Effector memory CD8-positive, alpha-beta T cell (primary cell): ENCODE measurements at places on chromosomes 5 and 9.

- DNase-seq, result no peak
Observed at GRCh38 chr5:41279040-41279439, 65.7 kb upstream of the C6 start.

- DNase-seq, result no peak
Observed at GRCh38 chr5:39219437-39219836, at the start of gene FYB1. Gene FYB1 (minus strand): TSS chr5:39219563. CDS start chr5:39202960, 16,603 bp downstream.

- no peak for DNase-seq
Observed at GRCh38 chr5:142740474-142741242, 29.5 kb upstream of the ARHGAP26 start.

- no peak for DNase-seq
Observed at GRCh38 chr5:86716121-86716520, 98.4 kb downstream of the COX7C start.

- DNase-seq, result no peak
Observed at GRCh38 chr9:137956039-137956438, 78.5 kb downstream of the CACNA1B start.

GRCh38 chr9:119810645-119811429 is 441.6 kb upstream of the BRINP1 start:
- no peak for DNase-seq

GRCh38 chr9:73714294-73714693 is 562.6 kb downstream of the ANXA1 start:
- DNase-seq, result no peak

- no peak for DNase-seq
Observed at GRCh38 chr5:60893521-60893920, 49.5 kb upstream of the ELOVL7 start.

- peak; percentile 31 for DNase-seq
Observed at GRCh38 chr5:157431544-157432200, 28.3 kb upstream of the NIPAL4 start.

DNA sequence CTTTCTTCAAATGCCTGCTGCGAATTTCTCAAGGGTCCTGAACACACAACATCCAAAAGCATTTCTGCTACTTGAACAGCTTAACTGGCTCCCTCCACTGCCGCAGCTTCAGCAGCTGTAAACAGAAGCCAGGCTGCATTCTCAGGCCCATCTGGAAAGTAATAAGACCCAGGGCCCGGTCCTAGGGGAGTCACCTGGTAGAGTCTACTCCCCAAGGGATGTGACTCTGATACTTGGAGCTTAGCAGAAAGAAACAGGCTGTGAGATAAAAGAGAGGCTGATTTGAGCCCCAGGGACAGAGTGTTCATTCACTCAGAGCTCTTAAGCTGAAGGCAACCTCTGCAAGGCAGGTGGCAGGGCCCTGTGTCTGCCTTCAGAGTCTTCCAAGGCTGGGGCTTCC is 356.8 kb downstream of the SPOCK1 start:
- no peak for DNase-seq

DNA sequence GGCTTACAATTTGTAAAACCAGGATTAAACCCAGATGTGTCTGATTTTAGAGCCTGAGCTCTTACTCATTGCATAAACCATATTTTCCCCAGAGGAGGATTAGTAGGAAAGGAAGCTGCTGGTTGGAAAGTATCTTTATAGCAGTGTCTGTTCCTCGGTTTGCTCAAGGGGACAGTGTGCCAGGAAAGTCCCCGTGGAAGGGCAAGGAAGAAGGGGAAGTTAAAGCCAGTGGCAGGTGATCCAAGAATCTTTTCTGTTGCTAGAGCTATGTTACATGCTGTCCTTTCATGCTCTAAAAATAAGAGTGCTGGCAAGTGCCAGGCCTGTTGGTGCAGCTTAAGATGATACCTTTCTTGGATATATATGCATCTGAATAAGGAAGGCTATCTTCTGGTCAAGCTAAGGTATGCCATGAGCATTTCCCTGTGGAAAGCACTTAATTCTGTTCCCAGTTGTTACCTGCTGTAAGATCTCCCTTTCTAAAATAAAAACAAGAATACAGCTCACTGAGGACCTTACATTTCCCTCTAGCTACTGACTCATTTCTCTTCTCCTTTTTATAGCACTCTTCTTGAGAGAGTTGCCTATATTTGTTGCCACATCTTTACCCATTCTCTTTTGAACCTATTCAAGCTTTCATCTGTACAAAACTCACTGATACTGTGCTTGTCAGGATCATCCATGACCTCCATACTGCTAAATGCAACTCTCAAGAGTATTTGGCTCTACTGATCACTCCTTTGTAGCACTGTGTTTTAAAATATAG is 8.0 kb downstream of the PDCD1LG2 start:
- DNase-seq, result no peak

GRCh38 chr5:154157483-154158378 is 32.8 kb upstream of the GALNT10 start:
- DNase-seq, result no peak

- no peak for DNase-seq
Observed at GRCh38 chr5:154868702-154869101, 10.3 kb downstream of the CNOT8 start.

- DNase-seq, result no peak
Observed at GRCh38 chr9:94199776-94200175, 59.3 kb upstream of the ZNF169 start.

DNA sequence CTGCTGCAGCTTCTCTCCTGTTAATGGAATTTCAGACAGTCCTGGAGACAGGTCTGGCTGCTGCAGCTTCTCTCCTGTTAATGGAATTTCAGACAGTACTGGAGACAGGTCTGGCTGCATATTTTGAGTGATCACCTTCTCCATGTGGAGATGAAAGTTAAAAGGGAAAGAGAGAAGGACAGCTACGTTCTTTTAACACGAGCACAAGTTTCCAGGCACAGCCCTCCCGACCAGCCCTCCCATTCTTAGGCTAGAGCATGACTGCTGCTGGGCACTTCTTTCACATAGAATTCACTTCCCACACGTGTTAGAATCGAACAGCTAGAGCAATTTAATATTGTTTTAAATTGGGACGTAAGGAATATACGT is 133.3 kb upstream of the DMRT1 start:
- DNase-seq, result no peak

- DNase-seq, result no peak
Observed at GRCh38 chr9:24846248-24846912, 300.7 kb upstream of the IZUMO3 start.

DNA sequence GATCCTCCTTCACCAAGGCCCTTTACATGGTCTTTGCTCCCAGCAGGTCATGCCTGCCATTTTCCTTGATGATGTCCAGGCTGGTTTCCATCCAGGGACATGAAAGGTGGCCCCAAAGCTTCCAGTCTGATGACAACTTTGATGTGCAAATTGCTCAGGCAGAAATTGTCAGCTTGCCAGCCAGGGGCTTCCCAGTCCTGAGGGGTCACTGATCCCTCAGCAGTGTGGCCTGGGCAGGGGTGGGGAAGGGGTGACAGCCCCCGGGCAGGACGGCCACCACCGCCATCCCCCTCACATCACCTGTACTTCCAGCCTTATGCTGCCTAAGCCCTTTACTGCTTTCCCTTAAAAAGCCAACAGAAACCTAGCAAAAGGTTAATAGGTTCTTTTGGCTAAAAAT is 96.3 kb downstream of the ANKRD33B start:
- no peak for DNase-seq

DNA sequence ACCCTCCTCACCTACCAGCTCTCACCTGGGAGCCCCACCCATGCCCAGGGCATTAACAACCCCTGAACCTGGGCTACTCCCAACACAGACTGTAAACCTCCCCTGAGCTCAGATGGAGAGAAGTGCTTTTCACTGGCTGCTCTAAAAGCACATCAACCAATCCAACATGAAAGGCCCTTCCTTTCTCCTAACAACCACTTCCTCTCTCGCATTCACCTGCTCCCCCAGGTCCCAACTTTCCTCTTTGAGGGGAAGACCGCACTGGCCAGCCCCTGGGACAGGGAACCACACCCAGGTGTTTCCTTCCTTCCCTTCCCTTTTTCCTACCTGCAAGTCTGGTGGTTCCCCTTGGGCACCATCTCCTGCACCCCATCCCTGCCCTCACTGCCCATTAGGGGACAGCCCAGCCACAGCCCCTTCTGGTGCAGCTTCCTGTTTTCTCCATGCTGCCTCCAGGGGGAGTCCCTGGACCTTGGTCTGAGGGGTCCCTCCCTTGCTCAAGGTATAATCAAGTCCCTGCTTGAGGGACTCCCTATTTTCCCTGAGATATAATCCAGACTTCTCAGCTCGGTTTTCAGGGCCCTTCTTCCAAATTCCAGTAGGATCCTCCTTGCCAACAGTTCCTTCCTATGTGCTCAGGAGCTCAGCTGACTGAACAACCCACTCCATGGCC is 30.5 kb upstream of the DAB2IP start:
- DNase-seq, result no peak

- DNase-seq, result no peak
Observed at GRCh38 chr5:112974901-112975300, 1.7 kb upstream of the DCP2 start.

DNA sequence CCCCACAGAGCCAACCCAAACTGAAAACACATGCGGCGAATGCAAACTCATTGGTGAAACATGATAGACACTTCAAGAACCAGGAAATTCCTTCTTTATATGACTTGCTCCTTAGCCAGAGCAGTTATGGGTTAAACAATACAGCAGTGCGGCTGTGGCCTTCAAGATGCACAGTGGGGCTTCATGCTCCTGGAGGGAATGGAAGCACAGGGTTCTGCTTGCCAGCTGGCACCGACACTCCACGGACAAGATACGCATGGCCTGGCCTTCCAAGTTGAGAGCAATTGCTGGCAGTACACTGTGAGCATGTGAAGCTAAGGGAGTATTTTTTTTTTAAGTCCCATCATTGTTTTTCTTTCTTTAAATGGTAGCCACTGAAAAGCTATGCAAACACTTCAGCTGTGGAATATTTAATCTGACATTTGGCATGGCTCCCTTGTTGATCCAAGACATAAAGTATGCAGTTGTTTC is 451.6 kb upstream of the CD180 start:
- DNase-seq, result no peak

DNA sequence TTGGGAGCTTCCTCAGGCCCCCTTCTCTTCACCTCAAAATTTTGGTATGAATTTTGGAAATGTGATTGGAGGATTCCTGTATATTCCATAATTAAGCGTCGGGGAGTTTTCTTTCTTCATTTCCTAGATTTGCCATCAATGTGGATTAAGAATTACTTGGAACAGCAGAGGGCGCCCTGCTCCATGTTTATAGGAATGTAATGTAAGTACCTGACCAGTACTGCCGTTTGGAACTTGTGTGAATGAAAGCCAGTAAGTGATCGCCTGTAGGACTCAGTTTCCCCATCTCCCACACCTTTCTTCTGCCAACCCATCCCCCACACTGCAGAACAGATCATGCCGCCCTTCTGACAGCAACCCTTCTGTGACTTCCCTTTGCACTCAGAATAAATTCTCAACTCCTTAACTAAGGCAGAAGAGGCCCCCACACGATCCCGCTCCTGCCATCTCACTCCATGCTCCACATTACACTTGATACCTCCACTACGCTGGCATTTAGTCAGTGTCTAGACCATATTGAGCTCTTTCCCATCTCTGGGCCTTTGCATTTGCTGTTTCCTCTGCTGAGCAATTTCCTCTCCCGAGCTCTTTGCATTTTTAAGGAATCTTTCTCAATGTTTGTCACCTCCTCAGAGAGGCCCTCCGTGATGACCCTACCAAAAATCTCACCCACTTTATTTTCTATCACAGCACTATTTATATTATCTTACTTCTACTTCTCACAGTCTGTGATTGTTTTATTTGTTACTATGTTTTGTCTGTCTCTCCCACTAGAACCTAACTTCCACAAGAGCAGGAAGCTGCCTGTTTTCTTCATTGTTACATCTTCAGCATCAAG is 79.5 kb upstream of the HTR4 start:
- DNase-seq, result peak; percentile 72

DNA sequence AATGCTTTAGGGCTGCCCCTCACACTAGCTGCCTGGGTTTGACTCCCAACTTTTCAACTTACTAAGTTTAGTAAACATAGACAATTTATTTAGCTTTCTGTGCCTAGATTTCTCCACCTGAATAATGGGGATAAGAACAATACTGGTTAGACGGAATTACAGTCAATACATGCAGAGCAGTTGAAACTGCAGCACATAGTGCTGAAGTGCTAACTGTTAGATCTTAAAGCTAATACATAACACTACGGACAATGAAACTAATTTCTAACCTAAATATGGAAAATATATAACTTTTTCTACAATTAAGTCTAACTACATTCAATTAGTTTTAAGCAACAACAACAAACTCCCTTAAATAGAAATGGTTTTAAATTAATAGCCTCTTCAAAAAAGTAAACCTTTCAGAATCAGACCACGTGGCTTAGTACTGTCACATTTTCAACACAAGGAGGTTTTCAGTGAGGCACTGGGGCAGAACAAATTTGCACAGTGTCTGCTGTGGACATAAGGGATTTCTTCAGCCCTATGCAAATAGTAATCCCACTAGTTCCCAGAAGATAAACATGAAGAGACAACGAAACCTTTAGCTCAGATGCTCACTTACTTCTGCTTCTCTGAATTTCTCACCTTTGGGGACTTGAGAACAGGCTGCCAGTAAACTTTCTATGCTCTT is 293.4 kb downstream of the EDIL3 start:
- DNase-seq, result no peak

- DNase-seq, result no peak
Observed at GRCh38 chr9:101028346-101029314, at the start of gene PLPPR1. Gene PLPPR1 (plus strand): TSS chr9:101028727.

GRCh38 chr5:94577466-94578245 is 40.7 kb downstream of the KIAA0825 start:
- DNase-seq, result no peak

DNA sequence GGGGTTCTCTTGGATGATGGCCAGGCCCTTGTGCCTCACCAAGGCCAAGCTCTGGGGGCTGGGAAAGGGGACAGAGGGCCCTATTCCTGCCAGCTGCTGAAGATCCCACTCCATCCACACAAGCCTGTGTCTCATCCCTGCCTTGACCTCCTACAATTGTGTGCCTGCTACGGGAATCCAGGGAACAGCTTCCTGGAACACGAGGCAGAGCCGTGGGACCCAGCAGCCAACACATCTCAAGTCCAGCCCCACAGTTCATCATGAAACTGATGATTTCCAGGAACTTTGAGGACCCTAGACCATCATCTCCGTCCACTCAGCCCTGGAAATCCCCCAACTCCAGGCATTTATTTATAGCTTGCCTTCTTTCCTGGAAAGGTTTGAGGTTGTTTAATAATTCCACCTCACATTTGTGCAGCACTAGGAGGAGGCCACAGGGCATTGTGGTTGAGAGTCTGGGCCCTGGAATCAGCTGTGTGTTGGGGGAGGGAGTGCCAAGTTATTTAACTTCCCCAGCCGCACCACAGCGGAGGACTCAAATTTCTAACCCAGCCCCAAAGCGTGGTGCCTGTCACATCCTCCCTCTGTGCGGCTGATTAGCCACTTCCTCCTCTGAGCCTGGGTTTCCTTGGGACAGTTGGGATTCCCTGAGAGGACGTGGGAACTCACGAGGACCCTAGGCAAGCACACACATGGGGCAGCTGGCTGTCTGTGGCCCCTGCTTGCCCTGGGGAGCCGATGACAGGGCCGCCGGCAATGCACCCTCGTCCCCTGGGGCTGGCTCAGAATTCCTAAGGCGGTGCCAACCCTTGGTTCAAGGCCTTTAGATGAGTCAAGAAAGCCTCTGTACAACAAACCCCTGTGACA is 58.2 kb upstream of the GGTA1 start:
- DNase-seq, result no peak
